CD4-positive, alpha-beta T cell treated with Interleukin-10 for 1 hour (primary cell): ENCODE measurements at places on chromosomes 7 and 10.

DNA sequence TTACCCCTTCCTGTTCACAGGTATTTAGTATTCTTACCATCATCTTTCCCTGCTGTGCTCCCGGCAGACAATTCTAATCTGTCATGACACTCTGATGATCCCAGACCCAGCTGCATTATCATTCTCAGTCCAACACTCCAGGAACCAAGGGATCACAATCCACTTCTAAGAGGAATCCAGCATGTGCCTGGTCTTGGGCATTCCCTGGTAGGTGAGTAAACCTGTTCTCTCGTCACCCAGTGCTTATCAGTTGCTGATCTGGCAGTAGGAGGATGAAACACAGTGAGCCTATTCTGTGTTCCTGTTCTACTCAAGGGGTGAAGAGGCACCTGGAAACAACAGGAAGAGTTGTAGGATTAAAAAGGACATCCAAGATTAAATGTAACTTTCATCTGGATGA is 1.3 kb upstream of the DMBT1 start:
- DNase-seq = no peak

DNA sequence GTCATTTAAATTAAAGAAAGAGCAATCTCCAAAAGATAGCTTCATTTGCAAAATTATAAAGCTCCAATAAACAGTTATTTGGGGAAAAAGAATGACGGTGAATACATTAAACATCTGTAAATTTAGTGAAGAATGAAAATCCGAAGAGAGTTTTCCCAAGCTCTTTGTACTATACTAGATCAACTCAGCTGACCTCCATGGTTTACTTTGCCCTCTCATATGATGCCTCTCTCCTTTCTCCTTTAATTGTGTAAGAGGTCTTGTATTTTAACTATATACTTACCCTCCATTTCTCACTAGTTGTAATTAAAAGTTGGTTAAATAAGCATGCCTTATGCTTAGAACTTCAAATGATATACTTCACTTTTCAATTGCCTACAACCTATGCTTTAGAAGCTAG is 125.8 kb downstream of the CACNA2D1 start:
- DNase-seq = no peak

GRCh38 chr7:36071605-36072004 is 81.4 kb upstream of the EEPD1 start:
- no peak for DNase-seq

- no peak for DNase-seq
Measured at GRCh38 chr7:142968229-142968628, 6.1 kb upstream of the KEL start.

GRCh38 chr10:96656198-96656577 is 64.1 kb downstream of the PIK3AP1 start:
- no peak for DNase-seq

- DNase-seq = no peak
Measured at GRCh38 chr7:14209896-14210484, 220.5 kb upstream of the ETV1 start.

DNA sequence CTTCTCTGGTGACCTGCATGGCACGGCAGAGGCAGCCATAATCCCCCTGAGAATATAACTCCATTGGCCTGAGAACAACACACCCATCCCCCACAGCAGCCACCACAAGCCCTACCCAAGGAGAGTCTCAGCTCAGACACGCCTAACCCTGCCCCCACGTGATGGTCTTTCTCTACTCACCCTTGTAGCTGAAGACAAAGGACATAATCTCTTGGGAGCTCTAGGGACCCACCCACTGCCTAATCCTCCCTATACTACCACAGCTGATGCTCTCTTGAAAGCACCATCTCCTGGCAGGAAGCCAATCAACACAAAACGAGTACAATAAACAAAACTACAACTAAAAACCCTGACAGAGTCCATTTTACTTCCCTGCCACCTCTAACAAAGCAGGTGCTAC is 30.7 kb upstream of the HPSE2 start:
- no peak for DNase-seq

GRCh38 chr7:39102234-39102633 is 124.5 kb downstream of the POU6F2 start:
- DNase-seq = no peak

DNA sequence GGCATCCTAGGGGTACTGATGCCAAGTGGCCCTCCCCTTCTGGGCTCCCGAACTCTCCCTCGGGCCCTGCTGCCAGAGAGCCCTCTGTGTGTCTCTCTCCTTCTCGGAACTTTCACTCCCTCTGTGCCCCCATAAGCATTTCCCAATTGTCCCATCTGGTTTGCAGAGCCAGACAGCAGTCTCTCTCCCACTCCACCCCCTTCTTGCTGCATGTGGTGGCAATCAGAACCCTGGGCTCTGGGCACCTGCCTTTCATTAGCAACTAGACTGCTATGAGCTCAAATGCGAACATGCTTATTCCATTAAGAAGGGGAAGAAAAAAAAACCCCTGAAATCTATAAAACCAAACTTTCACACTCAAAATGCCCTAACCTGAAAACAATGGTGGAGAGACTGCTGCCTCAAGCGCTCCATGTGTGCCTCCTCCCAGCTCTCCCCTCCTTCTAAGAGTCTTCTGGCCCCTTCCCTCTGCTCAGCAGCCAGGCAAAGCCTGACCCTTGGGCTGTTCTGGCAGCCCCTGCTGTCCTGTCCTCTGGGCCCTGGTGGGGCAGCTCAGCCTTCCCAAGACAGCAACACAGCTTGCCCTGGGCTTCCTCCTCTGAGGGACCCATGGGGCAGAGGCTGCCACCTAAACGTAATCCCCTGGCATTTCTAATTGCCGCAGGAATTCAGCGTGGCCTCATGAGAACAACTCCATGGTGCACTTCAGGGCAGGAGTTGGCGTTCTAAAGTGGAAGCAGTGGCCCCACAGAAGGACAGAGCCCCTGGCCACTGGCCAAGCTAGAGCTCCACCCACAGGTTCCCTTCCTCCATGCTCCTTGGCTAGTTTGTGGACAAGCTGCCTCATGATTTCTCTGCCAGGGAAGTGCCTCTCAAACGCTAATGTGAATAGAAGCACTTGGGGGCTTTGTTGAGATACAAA is 415.4 kb downstream of the PLXNA4 start:
- DNase-seq = no peak

DNA sequence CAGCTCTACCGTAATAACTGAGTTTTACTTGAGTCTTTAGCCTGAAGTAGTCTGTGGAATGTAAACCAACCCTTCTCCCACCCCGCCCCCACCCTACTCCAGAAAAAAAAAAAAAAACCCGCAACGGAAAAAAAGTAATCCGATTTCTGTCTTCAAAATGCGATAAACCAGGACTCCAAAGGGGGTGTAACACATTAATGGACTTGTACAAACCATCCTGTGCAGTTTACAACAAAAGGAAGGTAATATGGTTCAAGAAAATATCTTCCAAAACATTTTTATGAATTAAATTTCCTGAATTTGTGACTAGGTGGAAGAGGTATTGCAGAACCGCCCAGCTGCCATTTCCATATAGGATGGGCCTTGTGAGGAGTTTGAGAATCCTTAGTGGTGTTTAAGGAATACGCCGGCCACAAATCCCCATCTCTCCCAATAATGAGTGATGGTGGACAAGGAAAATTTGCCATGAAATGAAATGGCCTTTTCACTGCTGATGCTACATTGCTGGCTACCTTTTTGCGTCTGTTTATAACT is 10.6 kb downstream of the SKIDA1 start:
- no peak for DNase-seq

GRCh38 chr7:100603726-100604027 is 1.5 kb downstream of the PCOLCE start:
- no peak for DNase-seq

GRCh38 chr7:123612024-123612423 is 10.4 kb downstream of the ASB15 start:
- no peak for DNase-seq

GRCh38 chr7:157540020-157540419 is 203.2 kb downstream of the DNAJB6 start:
- DNase-seq = no peak

GRCh38 chr7:86889501-86889900 is 170.0 kb downstream of the ELAPOR2 start:
- DNase-seq = no peak

GRCh38 chr10:95697429-95697828 is 3.7 kb upstream of the TCTN3 start:
- peak; percentile 5 for DNase-seq

- DNase-seq = no peak
Measured at GRCh38 chr7:157076466-157076865, 62.3 kb upstream of the UBE3C start.

DNA sequence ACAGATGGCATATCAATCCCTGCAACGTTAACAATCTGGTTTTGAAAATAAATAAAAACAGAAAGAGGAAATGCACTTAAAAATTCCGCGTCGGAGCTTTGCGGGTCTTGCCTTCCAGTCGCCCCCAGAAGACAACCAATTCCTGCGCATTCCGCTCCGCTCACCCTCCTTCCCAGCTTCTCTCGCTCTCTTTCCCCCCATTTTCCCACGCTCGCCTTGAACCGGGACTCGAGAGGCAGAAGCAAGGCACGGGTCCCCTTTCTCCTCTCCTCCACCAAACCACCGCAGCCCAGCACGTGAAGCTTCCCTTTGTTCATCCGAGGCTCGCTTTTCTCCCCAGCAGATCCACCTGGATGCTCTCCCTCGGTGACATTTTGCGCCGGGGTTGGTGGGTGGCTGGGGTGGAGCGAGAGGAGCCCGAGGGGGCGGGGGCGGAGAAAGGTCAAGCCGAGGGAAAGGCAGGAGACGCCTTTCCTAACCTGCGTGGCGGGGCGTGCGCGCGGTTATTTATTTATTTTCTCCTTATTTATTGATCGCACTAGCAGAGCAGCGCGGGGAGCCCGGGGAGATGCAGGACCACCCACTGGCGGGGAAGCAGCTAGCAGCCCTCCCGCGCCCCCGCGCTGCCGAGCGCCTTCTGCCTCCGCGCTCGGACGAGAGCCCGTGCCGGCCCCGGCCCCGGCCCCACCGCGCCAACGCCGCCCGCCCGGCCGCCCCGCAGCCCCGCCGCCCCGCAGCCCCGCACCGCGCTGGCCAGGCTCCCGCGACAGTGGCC is at the start of gene KCND2:
Gene KCND2 (plus strand): TSS at position 475 of the 775 bp plus-strand sequence.
- no peak for DNase-seq

GRCh38 chr10:124916098-124916584 is 25.8 kb upstream of the ZRANB1 start:
- no peak for DNase-seq

GRCh38 chr10:88661018-88661417 is 3.2 kb upstream of the LIPF start:
- no peak for DNase-seq

DNA sequence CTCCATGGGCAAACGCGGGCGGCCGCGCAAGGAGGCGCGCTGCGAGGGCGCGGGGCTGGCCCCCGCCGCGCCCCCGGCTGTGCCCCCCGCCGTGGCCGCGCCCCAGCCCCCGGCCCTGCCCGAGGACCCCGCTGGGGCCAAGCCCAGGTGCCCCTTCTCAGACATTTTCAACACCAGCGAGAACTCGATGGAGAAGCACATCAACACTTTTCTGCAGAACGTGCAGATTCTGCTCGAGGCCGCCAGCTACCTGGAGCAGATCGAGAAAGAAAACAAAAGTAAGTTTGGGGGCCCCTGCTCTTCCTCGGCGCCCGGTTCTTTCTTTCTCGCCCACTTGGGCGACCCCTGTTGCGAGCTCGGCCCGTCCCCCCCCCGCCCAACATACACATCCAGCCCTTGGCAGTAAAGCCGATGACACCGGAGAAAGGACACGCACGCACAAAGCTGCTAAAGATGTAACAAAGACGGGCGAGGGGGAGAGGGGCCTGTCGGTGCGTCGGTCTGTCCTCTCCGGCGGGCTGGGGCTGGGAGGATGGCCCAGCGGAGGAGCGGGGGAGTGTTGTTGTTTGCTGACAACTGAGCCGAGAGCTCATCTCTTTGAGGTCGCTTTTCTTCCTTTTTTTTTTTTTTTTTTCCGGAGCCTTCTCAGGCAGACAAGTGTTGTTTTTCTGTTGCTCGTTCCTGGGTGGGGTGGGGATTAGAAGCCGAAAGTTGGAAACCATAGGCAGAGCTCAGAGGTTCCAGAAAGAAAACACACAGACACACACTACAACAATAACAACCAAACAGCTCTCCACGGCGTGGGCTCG is 604 bp downstream of the MXI1 start:
- DNase-seq = peak; percentile 55

GRCh38 chr7:1716263-1717094 is 46.4 kb downstream of the ELFN1 start:
- DNase-seq = no peak

- DNase-seq = no peak
Measured at GRCh38 chr10:84478151-84478550, 149.8 kb downstream of the CCSER2 start.
